ENCODE measurements at places on chromosomes 7 and 10.

DNA sequence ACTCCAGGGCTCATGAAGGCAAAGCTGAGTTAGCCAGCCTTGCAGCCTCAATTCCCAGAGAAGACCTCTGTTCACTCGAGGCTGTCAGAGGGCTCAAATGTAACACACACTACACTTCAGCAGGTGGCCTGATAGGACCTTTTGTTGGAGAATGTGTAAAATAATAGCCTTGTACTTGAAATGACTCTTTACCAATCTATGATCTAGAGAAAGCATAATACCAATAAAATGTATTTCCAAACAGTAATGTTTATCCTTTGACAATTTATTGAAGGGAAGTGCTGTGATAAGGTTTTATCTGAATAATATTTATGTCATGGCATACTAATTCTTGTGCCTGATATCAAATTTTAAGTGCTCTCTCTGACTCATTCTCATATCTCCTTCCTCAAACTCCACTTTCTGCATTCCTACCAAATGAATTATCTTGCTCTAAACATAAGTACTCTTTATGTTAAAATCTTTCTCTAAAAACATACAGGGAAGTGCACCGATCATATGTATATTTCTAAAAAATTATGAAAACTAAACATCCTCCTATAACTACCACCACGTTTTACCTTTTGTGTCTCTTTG lies 20.9 kb downstream of the CYP3A7 start:
- H3K27ac ChIP-seq: no peak overlapping the region
- H3K4me1 ChIP-seq: no peaks in the 10 kb centered on the region
- no peak overlapping the region for H3K4me3 ChIP-seq
- no peaks in the 10 kb centered on the region for H3K27me3 ChIP-seq
- no peaks in the 10 kb centered on the region for H3K36me3 ChIP-seq

GRCh38 chr10:88347022-88347421 lies 236.1 kb downstream of the RNLS start:
- DNase-seq: no peak
- H3K36me3 ChIP-seq: no peaks in the 10 kb centered on the region
- H3K4me1 ChIP-seq: no peaks in the 10 kb centered on the region
- no peaks in the 10 kb centered on the region for H3K27me3 ChIP-seq
- H3K27ac ChIP-seq: no peak overlapping the region
- H3K4me3 ChIP-seq: no peak overlapping the region

DNA sequence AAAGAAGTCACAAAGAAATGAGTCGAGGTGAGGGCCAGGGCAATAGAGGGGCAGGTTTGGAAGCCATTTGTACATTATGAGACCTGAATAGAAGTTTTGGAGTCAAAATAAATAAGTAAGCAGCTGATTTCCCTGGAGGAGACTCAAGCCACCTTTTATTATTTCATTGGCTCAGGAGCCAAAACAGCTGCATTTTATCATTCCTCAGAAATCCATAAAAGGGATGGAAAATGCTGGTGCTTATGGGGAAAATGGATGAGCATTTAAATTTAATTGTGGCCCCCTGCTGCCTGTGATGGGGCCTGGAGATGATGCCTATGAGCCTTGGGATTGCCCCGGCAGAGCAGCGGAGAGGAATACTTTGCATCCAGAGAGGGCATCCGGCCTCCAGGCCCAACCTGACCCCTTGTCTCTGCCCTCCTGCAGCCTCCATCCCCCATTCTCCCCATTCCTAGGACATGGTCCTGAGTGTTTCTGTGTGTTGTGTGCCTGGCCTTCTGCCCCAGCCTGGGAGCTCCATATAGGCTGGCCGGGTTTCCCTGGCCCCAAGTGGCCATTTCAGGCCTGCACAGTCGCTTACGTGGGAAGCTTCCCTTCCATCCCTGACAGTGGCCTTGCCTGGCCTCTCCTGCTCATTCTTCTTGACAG lies 296.8 kb upstream of the ZMIZ1 start:
- no peak overlapping the region for H3K4me3 ChIP-seq
- H3K27me3 ChIP-seq: no peaks in the 10 kb centered on the region
- H3K27ac ChIP-seq: no peak overlapping the region

DNA sequence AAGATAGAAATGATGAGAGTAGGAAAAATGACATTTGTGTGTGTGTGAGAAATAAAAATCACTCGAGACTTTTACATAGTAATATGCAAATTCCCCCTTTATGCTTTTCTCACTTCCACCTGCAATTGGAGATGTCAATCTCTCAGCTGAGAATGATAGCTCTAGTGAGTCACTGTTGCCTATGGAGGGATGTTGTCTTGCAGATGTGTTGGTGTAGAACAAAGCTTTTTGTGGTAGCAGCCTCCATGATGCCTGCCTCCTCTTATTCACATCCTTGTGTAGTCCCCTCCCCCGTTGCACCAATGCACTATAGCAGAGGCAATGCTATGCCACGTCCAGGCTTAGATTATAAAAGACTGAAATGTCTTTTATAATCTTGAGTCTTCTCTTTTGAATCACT lies 33.8 kb downstream of the SPAG6 start:
- peak overlapping the region; percentile 34 for H3K4me3 ChIP-seq
- no peaks in the 10 kb centered on the region for H3K36me3 ChIP-seq
- peak; percentile 45 for DNase-seq

- no peaks in the 10 kb centered on the region for H3K4me1 ChIP-seq
- H3K4me3 ChIP-seq: no peak overlapping the region
- H3K36me3 ChIP-seq: no peaks in the 10 kb centered on the region
- no peak for DNase-seq
- H3K27me3 ChIP-seq: no peaks in the 10 kb centered on the region
These were observed 71.5 kb upstream of the FAM13C start for GRCh38 chr10:59433720-59434428.

GRCh38 chr10:43846187-43846680 lies 197.6 kb upstream of the ZNF32 start:
- no peaks in the 10 kb centered on the region for H3K27me3 ChIP-seq
- H3K27ac ChIP-seq: no peak overlapping the region
- no peak overlapping the region for H3K4me3 ChIP-seq

Measured in MM.1S (cell line).